NT2/D1 (cell line): ENCODE measurements at places on chromosomes 16 and 17.

- DNase-seq: no peak
These were observed 151.6 kb downstream of the SOCS1 start for GRCh38 chr16:11104168-11105037.

DNA sequence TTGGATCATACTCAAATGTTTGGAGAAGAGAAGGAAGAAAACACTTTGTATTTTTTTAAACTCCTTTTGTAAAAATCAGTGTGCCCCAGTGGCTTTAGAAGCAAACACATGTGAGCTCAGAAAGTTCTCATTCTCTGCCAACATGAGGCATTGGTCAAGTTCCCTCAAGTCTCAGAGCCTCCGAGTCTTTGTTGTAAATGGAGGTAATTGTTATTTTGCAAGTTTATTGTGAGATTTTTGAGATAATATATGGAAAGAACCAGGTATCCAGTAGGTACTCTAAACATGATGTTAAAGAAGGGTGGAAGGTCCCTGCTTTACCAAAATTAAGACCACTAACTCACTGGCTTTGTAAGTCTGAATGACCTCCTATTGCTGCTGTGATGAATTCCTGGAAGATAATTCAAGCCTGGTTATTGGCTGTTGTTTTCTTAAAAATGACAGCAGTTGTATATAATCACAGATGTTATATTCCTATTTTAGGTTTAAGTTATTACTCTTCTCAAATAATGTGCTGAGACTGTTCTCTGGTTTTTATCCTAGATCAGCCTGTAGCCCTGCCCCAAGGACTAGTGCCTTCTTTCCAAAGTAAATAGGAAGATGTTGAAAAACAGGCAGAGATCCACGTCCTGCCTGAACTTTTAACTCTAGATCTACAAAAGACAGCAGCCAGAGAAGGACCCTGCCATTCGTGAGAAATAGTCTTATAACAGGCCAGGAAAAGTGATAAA lies 2.4 kb downstream of the HLF start:
- no peak for DNase-seq

DNA sequence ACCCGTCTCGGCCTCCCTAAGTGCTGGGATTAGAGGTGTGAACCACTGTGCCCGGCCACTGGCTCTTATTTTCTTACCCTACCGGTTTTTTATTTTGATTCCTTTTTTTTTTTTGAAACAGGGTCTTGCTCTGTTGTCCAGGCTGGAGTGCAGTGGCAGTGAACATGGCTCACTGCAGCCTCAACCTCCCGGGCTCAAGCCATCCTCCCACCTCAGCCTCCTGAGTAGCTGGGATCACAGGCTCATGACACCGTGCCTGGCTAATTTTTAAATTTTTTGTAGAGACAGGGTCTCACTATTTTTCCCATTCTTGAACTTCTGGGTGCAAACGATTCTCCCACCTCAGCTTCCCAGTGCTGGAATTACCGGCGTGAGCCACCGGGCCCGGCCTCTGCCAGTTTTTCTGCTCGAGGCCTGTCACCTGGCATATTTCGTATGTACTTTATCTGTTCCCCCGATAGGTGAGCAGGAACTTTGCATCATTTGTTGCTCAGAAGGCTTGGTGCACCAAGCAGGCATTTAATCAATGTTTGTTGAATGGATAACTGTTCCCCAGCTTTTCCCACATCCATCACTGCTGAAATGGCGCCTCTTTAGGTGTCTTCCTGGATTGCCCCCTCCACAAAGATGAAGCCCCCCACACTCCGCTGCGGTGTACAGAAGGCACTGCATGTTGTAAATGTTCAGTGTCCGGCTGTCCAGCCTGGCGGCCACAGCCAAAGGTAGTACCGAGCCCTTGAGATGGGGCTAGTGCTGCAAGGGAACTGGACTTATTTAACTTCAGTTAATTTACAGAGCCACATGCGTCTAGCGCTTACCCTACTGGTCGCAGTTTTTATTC lies 858 bp upstream of the TELO2 start:
- DNase-seq: no peak

DNA sequence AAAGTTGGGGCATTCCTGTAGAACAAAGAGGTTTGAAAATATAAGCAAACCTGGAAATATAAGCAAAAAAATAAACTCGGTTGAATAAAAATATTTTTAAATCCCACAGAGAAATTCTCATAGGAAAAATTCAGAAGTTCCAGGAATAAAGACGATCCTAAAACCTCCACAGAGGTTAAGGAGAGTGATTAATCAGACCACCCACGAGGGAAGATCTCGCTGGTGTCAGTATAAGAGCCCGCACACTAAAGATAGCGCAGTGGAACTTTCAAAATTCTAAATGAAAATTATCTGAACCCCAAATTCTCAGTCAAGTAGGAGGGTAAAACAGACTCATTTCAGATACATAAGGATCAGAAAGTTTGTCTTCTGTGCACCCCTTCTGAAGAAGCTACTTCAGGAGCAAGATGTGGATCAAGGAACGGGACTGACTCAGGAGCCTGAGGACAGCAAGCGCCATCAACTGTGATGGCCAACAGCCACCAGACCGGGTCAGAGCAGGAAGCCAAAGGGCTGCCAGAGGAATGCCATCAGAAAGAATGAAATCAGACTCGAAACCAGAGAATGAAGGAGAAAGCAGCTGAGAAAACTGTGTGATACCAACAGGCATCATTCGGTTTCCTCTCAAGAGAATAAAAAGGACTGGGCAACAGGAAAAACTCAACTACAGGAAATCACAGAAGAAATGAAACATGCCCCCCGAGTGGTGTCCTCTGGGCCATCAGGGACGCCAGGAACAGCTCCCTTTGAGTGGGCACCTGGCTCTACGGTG lies 66.9 kb downstream of the CYTH1 start:
- no peak for DNase-seq

DNA sequence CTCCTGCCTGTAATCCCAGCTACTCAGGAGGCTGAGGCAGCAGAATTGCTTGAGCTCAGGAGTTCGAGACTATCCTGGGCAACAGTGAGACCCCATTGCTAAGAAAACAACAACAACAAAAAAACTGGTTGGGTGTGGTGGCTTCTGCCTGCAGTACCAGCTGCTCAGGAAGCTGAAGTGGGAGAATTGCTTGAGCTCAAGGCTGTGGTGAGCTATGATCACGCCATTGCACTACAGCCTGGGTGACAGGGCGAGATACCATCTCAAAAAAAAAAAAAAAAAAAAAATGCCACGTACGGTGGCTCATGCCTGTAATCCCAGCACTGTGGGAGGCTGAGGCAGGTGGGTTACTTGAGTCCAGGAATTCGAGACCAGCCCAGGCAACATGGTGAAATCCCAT lies 34.1 kb downstream of the NME2 start:
- no peak for DNase-seq

- DNase-seq: no peak
These were observed 124.8 kb upstream of the RBL2 start for GRCh38 chr16:53309457-53309856.
